ENCODE measurements at places on chromosomes 5 and 9.
A peak's percentile ranks its signal among the peaks of the same experiment; 100 is the strongest.

GRCh38 chr9:137461663-137462395 is 2.7 kb upstream of the NSMF start:
- DNase-seq: peak; percentile 59

- no peak for DNase-seq
These were observed 164.4 kb upstream of the PANK3 start for GRCh38 chr5:168743617-168744016.

- DNase-seq: no peak
These were observed 95.5 kb downstream of the PAX5 start for GRCh38 chr9:36938617-36939016.

DNA sequence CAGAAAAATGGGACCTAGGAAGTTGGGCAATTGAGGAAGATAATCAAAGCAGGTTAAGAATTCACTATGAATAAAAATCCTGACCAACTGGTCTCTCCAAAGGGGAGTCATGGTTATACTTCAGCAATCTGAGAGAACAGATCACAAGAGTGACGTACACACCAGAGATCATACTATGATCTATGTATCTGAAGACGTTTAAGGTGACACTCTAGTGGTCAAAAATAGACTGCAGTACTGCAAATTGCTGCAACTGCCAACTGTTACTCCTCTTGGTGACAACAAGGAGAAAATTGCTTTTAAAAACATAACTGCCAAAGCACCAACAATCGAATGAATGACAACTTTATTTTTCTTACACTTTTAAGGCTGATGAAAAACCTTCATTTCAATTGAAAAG is 4.9 kb downstream of the AK6 start:
- DNase-seq: no peak

- no peak for DNase-seq
These were observed 81.2 kb upstream of the NAA35 start for GRCh38 chr9:85859765-85860164.

Measured in stimulated activated CD4-positive, alpha-beta T cell treated with anti-CD3 and anti-CD28 coated beads, Interleukin-4, amount 100 ng/mL, for 4 hours (primary cell).